ENCODE measurements at places on chromosomes 4 and X.

GRCh38 chr4:34250562-34250961 is 1993.8 kb downstream of the ARAP2 start:
- peak; percentile 81 for DNase-seq

DNA sequence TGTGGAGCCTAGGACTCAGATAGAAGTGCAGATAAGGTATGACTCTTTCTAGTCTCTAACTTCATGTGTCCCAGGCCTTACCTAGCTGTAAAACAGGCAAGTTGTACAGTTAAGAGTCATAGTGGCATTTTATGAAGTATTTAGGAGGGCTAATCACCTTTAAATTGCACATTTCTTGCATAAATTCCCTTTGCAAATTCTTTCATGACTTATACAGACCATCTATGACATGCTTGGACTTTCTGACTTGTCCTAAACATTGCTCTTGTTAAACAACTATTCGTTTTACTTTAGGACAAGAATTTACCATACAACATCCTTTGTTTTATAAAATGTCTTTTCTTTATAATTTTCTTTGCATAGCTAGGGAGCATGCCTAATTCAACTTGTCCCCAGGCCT is 7.8 kb upstream of the RRAGB start:
- peak; percentile 9 for DNase-seq

DNA sequence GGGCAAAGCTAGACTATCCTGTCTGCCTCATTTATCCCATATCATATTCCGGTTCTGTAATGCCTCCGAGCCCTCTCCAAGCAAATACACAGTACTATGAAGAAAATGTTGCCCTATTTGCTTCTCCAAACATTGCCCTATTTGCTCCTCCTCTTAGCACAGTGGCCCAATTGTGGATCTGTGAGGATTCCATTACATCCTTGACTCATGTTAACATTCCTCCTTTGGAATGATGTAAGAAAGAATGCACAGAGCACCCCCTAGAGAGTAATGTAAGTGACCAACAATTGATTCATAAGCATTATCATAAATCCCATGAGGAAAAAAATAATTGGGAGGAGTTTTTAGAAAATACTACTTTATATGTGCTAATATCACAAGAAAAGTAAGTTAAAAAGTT is 11.3 kb upstream of the BTC start:
- peak; percentile 71 for DNase-seq

DNA sequence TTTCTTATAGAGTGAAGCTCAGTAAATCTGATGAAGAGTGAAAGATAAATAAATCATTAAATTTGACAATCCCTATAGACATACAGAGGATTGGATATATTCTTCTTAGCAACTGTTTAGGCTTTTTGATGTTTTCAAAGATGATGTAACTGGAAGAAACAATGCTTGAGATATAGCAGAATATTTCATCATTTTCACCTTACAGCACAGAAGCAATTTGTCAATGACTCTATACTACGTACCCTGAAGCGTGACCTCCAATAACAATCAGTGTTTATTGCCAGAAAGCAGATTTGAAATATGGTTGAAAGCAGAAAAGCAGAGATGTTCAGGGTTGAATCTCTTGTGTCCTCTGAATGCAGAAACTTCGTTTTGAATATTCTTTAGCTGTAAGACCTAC is 228.4 kb downstream of the DTHD1 start:
- DNase-seq = no peak

DNA sequence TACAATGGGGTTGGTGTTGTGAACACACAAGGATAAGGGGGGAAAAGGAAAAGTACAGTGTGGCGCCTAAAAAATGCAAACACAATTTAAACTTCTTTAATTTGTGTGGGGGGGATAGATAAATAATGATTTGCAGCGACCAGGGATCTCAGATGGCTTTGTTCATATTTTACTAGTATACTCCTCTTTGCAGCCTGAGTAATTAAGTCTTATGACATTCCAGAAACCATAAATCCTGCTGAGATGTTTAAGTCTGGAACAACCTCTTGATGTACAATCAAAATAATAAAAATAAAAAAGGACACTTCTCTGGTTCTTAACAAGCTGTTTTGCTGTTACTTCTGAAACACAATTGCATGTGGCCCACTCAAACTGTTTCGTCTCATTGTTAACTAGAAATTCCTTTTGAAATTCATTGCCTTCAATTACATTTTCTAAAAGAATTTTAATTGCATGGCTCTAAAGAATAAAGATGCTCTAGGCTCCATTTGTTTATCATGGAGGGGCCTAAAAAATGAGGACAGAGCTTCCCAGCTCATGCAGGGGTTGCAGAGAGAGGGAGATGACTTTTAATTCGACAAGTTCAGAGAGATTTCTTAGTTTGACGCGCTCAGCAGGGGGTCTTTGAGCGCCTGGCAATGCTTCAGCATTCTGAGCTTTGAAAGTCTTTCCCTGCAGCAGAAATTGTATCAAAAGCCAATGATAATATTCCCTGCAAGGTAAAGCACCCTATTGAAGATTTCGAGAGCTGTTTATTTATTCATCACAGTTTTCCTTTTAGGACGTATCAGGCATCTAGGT is 892.4 kb upstream of the TENM3 start:
- DNase-seq = no peak

GRCh38 chr4:121998024-121998423 is 46.2 kb upstream of the TRPC3 start:
- DNase-seq = peak; percentile 20
